ENCODE measurements at places on chromosomes 13 and 19.
A peak's percentile ranks its signal among the peaks of the same experiment; 100 is the strongest.

DNA sequence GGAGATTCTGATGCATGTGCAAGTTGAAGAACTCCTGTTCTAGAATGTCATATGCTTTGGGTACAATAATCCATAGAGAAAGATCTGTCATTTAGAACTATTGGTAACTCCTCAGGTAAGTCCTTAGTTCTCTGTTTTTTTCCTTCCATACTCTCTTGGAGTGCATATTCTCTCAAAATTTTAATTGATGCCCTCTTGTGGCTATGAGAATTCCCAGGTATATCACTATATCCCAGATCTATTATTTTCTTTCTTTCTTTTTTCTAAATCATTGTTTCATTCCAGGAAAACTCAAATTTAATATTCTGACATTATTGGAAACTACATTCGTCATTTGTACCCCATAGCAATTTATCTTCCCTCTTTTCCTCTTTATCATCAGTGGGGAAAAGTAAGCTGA is 485.4 kb downstream of the KLF5 start:
- no peak for ATAC-seq

- peak; percentile 84 for ATAC-seq
These were observed 7.8 kb upstream of the SELENOV start for GRCh38 chr19:39506944-39507714.

DNA sequence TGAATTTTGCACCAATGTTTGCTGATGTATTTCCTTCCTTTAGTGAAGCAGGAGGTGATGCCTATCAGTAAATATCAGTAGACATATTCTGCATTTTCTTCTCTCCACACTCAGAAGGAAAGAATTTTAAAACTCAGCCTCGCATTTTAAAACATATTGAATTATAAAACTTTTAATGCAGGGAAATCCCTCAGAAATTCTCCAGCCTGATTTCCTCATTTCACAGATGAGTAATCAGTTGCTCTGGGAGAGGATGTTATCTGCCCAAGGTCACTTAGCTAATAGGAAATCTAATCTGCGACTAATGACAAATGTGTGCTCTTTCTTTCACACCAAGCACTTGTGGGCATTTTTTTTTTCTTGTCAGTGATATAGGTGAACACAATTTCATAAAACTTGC is 320.6 kb downstream of the ITGBL1 start:
- ATAC-seq = no peak

- no peak for ATAC-seq
These were observed 107.6 kb upstream of the RNF113B start for GRCh38 chr13:98284679-98285078.

DNA sequence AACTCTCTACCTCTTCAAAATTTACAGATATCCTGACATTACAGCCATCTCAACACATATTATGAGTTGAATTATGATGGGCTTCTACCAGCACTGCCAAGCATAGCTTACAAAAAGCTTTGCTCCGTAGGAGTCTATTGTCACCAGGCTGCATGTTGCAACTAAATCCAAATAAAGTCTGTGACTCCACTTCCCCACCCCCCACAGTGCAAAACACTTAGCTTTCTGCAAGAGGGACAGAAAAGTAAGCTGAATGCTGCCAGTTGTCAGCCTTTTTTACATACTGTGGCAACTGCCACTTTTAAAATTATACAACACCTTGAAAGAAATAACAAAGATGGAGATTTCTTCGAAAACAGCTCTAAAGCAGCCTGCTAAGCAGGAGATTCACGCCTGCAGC is 189.1 kb downstream of the FGF14 start:
- no peak for ATAC-seq

DNA sequence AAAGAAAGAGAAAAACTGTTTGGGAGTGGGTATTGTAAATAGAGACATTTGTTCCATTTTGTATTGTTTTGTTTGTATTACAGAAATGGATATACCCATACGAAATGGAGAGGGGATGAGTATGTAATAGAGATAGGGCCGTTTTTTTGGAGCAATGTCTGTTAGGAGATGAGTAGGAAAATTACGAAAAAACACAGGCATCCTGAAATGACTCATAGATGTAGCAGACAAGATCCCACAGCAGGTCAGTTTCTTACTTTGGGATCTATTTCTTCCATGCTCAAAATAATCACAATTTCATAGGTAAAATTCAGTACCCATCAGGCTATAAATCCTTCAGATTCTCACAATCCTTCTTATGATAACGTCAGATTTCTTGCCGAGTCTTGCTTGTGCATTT is 779.4 kb upstream of the SLITRK1 start:
- no peak for ATAC-seq

DNA sequence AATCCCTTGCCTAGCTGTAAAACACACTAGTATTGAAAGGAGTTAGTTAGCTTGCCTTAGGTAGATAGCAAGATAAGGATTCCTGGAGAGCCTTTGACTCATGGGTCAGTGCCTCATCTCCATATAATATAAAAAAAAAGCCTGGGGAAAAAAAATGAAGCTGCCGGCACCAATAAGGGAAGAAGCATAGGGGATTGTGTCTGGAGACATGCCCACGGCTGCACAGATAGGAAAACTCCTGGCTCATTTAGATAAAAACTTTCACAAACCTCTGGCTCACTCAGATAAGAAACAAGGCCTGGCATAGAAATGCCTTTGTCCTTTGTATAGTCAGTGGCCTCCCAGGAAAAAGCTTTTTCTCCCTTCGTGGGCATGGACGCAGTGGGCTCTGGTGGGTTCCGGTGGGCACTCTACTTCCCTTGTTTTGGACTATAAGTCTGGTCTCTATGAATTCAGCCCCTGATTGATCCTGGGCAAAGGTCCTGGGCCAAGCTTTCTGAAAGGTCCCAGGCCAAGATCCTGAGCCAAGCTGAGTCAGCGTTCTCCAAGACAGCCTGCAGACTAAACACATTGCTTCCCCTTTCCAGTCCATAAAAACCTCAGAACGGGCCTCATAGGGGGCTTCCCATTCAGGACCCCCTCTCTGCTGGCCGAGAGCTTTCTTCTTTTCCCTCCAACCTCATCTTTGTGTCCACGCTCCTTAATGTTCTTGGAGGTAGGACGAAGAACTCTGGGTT is 4.9 kb upstream of the OR7A17 start:
- no peak for ATAC-seq

- no peak for ATAC-seq
These were observed 283.0 kb downstream of the DNAJC15 start for GRCh38 chr13:43306372-43306771.

DNA sequence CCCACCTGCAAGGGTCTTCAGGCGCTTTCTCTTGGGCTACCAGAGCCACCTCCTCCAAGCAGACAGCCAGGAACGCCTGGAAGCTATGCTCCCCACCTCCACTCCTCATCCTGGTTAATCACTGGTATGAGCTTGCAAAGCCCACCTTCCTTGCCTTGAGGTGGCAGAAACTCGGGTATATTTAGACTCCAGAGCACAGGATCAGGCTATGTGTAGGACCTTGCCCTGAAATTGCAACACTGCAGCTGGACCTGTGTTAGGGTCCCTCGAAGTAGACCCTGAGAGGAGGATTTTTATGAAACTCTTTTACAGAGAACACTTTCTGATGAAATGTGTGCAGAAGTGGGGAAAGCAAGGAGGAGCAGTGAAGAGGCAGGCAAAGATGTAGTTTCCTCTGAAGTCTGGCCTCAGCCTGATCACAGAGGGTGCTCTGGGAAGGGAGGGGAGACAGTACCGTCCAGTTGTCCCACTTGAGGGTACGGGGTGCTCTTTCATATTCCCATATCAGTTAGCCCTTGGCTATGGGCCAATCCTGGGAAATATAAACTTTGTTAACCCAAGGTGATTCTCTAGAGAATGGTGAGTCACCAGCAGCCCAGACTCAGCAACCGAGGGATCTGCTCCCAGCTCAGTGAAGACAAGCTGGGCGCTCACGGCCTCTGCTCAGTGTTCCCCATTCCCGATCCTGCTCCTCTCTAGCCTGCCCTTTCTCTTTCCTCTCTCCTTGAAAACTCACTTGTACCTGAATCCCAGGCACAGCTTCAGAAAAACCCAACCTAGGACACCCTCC is 157.9 kb downstream of the UQCRFS1 start:
- ATAC-seq = no peak

- peak; percentile 55 for ATAC-seq
These were observed 20.4 kb upstream of the TNFSF13B start for GRCh38 chr13:108249150-108249549.

DNA sequence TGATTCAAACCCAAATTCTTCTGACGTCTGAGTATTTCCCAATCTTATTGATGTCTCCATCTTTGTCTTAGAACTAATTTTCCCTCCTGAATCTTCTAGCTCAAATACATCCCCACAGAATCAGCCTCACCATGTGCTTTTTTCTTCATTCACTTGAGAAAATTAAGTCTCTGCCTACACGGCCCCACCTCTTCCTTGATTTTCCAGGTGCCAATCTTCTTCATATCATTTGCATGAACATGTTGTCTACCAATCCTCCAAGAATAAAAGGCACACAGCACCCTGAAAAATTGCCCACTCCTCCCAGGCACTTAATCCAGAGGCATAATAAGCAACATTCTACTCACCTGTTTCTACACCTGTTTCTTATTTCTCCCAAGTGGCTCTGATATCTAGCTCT is 408.1 kb upstream of the NBEA start:
- no peak for ATAC-seq

GRCh38 chr13:103883164-103883563 is 816.9 kb upstream of the SLC10A2 start:
- no peak for ATAC-seq

DNA sequence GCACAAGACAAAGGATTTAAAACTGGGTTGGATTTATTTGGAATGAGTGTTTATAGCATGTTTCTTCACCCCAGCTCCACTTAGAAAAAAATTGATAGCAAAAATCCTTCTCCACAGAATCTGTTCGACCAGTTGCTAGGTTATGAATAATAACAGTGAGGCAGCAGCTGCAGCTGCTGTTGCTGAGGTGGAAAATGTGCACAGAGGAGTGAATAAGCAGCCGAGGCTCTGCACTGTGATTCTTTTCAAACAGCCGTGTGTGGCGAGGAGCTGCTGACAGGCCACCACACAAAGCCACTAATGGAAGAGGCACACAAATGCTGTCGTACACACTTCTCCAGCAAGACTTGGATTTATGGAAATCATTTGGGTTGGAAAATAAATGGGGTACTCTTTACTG is 6.4 kb upstream of the RASL11A start:
- no peak for ATAC-seq

GRCh38 chr19:14112809-14113385 is 4.7 kb downstream of the PRKACA start:
- ATAC-seq = no peak

- ATAC-seq = no peak
These were observed 310.6 kb upstream of the TSHZ3 start for GRCh38 chr19:31659897-31660210.
